HFF-Myc (cell line): ENCODE measurements at places on chromosomes 7 and 10.
A peak's percentile ranks its signal among the peaks of the same experiment; 100 is the strongest.

DNA sequence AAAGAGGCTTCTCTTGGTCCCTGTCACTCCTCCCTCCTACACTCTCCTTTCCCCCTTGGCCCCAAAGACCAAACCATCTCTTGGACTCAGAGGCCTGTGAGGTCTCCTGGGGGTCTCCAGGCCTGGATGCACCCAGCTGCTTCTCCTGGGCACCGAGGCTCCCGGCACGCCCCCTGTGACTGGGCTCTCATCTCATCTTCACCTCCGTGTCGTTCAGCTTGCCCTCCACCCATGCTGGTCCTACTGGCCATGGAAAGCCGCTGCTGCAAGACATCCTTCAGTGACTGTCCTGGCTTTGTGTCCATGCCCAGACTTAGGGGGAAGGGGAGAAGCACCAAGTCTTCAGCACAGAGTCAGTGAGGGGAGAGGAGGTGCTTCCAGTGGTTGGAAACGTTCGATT lies 141.4 kb upstream of the RET start:
- no peak for DNase-seq

- no peak for DNase-seq
These were observed 99.2 kb downstream of the SUGCT start for GRCh38 chr7:40234046-40234445.

- DNase-seq: no peak
These were observed 184.3 kb upstream of the CTBP2 start for GRCh38 chr10:125344573-125345171.

DNA sequence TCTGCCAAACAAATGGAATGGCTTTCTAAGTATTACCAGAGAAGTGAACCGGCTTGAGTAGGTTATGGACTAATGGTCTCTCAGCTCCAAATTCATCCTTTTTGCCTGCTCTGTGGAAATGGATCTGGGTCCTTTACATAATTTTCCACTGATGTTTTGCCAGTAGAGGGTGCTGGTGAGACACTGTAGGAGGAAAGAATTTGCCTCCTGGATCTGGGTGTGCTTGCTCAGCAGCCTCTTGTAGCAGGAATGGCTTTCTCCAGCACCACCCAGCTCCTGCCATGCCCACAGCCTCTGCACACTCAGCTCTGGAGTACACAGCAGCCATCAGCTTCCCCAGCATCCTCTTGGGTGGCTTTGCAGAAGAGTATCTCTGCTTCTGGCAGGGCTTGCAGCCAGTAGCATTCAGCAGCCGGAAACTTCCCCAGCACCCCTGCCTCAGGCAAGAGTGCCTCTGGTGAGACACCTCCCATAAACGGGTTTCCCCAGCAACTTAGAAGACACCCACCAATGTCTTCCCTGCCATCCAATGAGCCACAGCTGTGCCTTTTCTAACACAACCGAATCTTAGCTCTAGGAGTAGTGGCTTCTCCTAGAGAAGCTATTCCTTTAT lies 235.0 kb upstream of the PLPP4 start:
- peak; percentile 36 for DNase-seq

DNA sequence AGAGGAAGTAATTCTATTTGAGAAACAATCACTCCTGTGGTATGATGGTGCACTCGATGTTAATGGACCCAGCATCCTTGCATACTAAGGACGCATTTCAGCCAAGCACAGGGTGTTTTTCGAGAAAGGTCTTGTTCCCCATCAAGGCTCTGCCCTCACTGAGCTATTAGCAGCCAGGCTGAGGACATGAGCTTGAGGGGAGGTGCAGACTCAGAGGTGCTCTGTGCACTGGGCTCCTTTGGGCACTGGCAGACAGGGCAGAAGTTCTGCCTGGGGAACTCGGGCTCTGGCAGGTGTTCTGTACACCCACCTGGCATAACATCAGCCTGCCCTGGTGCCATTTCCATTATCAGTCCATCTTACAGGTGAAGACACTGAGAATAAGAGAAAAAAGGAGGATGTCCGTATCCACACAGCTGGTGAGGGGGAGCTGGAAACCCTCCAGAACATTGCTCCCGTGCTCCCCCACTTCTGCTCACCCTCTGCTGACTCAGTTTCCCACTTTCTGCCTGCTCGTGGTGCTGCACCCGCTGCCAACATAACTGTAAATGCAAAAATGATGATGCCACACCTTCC lies 92.7 kb upstream of the RET start:
- DNase-seq: no peak

GRCh38 chr7:120609136-120609753 lies 248.7 kb downstream of the TSPAN12 start:
- DNase-seq: no peak

- no peak for DNase-seq
These were observed 97.7 kb downstream of the TAF3 start for GRCh38 chr10:7915923-7916536.

- no peak for DNase-seq
These were observed 1.3 kb upstream of the SPOCK2 start for GRCh38 chr10:72089618-72090017.

- DNase-seq: no peak
These were observed 9.4 kb downstream of the RNF133 start for GRCh38 chr7:122689346-122690109.
